ENCODE measurements at places on chromosomes 13 and 19.
A peak's percentile ranks its signal among the peaks of the same experiment; 100 is the strongest.

DNA sequence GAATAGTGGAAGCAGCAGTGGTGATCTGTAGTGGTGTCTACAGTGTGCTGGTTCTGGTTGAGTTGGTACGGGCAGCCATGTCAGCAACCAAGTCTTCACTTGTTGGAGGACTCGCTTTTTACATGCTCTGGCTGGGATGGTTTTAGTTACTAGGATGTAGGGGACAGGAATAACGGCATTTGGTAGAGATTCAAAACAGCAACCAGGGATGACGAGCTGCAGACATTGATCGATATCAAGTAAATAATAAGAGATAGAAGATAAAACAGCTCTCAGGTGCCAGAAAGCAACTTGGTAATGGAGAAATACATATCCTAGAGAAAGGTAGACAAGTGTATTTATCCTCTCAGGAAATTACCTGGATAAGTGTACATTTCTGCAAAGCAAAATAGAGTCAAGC, 84.3 kb downstream of the PCCA start:
- DNase-seq = no peak

GRCh38 chr19:51702825-51703574, 9.9 kb downstream of the SPACA6 start:
- no peak for DNase-seq

- no peak for DNase-seq
Observed at GRCh38 chr19:39531834-39532232, 819 bp downstream of the EID2B start.

GRCh38 chr19:925087-925525, 729 bp upstream of the ARID3A start:
- DNase-seq = peak; percentile 23

- DNase-seq = no peak
Observed at GRCh38 chr13:111462221-111462764, 141.9 kb downstream of the TEX29 start.

DNA sequence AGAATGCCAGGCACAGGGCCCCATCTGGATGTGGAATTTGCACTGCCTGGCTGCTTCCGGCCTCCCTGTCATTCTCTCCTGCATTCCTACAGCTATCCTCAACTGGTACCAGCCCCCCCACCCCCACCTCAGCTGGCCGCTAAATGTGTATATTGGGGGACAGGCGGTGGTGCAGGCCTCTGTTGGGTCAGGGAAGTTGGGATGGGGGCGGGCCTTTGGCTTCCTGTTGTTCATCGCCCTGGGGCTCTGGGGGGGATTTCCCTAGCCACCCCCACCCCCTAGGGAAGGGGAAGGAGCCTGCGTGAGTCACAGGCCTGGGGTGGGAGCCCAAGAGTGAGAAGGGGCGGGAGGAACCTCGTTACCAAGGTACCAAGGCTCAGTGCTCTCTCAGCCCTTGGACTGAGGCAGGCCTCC, 10.6 kb downstream of the POU2F2 start:
- no peak for DNase-seq

Measured in NCI-H345 (cell line).